Effector CD8-positive, alpha-beta T cell (primary cell): ENCODE measurements at places on chromosomes 7 and 10.

GRCh38 chr10:48690791-48691660, 6.4 kb downstream of the WDFY4 start:
- no peak for DNase-seq

GRCh38 chr10:48577158-48577557, 27.7 kb downstream of the ARHGAP22 start:
- DNase-seq: no peak

- no peak for DNase-seq
These were observed 44.2 kb upstream of the PRSS58 start for GRCh38 chr7:142301923-142302550.

- no peak for DNase-seq
These were observed 400.4 kb upstream of the POM121L12 start for GRCh38 chr7:52635021-52635420.

DNA sequence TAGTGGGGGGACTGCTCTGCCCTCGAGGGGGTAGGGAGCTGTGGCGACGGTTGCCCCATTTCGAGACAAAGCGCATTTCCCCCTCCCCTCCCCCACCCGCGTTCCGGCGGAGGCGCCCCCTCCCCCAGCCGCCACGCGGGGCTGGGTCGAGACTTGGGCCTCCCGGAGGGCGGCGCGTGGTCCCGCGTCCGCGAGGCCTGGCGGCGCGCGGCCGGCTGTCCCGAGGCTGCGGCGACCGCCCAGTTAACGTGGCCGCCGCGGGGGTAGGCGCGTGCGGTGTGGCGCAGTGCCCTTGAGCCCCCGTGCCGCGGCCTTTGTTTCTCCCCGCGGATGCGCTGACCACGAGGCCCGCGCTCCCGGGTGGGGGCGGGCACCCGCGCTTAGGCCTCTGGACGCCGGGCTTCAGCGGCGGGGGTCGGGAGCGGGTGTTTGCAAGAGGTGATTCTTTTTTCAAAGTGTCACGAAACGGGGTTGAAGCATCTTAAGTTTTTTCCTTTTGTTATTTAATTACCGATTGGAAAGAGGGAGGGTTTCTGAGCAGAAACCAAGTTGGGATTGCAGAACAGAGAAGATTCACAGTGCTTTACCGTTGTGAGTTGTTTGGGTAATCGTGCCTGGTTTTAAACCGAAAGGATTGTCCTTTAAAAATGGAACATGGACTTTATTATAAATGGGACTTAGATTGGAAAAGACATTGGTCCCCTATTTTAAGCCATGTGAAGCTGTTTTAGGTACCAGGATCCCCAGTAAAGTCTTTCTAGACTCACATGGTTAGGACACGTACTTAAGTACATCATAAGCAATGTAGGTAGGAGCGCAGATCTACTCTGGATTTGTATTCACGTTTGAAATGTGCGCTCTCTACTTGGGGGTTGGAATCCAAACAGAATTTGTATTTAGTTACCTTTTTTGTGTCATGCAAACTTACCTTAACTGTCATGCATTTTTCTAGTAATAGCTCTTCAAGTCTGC, 760 bp downstream of the CBX3 start:
- DNase-seq: peak; percentile 41

DNA sequence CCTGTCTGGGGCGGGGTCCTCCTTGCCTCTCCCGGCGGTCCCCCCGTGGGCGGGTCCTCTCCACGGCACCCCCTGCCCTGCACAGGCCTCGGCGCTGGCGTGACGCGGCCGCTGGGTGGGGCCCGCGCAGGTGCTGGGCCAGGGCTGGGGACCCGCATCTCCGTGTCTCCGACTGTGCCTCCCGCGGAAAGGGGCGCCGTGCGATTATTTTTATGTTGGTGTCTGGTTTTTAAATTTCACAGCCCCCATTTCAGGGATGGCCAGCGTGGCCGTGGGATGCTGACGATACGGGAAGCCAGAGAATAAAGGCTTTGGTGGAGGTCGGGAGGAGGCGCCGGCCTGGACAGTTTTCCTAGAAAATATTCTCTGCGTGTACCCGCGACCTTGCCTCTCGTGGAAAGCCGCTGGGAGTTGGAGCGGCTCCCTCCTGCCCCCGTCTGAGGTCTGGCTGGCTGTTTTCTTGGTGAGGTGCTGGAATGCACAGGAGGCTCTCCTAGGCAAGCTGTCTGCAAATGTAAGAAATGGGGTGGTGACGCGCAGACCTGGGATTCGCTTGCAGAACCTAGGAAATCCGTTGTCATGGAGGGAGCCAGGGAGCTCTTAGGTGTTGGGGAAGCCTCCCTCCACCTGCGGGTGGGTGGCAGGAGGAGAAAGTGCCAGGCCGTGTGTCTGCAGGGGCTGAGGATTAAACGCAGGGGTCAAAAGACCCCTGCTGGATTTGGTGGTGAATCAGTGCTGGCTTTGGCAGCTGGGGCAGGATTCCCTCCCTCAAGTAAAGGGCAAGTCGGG, 28.7 kb upstream of the JAKMIP3 start:
- no peak for DNase-seq

DNA sequence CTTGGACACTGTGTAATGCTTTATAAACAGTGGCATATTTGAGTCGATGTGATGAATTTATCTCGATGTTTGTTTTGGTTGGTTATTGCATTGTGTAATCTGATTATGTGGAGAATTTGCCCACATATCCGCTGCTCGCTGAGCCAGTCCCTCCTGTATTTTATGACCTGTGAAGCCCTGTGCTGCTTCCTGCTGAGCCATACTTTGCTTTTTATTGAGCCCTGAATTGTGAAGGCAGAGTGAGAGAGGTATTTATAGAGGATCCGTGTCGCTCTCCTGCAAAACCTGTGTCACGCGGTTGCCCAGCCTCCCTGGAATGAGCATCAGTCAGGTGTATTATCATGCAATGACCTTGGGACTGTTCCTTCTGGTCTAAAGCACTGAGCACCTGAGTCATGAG, 253.7 kb downstream of the ARHGAP21 start:
- DNase-seq: no peak

GRCh38 chr10:62261666-62262065, 7.0 kb downstream of the RTKN2 start:
- DNase-seq: no peak

DNA sequence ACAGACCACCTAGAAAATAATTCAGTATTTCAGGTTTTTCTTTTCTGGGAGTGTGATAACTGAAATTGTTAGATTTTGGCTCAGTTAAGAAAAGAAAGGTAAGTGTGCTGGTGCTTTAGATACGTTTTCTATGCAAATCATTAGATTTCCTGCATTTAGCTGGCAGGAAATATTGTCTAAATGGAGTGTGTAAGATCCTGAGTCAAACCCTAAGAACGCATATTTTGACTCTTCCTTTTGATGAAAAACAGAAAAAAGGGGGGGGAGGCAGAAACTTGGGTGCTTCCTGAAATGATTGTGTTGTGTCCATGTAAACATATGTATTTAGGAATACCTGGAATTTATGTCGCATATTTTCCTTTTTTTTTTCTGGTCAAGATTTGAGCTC, 1.2 kb downstream of the GRK5 start:
- no peak for DNase-seq

DNA sequence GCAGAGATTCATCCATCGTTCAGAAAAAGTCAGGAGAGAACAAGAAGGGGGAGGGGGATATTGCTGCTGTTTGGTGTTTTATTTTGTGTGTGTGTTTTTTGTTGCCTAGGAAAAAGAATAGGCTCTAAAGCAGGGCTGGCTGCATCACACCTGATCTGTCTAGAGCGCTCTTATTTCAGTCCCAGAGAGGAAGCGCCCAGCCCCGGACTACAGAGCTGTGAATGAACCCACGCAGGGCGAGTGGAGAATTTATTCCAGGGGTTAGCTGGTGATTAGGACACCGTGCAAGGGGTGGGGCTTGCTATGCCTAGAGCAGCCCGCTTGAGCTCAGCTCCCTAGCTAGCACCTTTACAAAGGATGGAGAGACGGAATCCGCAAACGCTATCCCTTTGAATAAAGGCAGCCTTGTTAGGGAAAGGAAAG, 621 bp upstream of the FAM13C start:
- DNase-seq: no peak

DNA sequence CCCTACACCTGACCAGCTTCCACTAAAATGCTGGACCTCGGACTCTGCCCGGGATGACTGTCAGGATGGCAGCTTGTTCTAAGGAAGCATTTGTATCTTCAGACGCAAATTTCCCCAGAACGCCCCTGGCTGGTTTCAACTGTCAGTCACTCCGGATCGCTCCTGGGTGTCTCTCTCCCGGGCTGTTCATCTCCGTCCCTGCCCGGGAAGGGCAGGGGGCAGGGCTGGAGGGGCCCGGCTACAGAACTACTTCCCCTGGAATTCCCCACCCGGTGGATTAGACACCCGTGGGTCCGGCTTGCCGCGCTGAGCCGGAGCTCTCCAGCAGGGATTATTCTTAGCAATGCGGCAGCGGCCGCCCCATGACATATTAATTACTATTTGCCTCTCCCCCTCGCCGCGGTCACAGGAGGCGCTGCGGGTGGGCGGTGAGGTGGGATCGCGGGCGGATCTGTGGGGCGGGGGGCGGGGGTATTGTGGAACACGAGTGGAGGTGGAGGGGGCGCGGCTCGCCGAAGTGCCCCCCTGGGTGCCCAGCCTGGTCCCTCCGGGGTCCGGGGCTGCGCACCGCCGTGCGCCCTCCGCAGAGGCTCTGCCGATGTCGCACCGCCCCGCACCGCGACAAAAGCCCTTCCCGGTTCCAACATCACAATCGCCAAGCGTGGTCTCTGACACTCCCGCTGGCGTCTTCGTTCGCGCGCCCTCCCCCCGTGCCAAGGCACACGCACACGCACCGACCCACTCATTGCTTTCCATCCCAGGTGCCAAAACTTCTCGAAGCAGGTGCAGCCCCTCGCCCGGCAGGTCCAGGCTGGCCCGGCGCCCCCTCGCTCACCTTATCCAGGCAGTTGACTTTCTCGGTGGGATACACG, 276.1 kb upstream of the NEBL start:
- no peak for DNase-seq

DNA sequence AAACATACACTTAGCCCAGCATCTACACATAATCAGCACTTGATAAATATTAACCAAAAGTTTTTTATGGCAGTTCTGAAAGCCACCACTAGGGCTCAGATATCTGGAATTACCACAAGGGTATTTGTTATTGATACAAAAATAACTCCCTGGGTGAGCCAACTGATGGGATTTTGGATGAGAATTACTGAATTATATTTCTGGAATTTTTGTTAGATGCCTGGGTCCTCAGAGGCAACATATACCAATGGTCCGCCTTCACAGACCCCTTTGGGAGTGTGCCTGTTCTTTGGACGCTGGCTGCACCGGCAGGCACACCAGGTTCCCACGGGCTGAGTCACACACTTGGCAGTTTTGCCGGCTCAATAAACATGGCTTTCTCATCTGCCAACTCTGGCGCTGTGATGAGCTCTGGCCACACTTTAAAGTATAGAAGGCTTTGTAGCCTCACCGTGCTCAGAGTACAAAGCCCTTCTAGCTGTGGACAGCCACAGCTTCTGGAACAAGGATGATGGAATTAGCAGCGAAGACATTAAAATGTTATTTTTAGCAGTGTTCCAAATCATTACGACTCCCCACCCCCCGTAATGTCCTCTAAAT, 24.5 kb upstream of the EEPD1 start:
- no peak for DNase-seq

DNA sequence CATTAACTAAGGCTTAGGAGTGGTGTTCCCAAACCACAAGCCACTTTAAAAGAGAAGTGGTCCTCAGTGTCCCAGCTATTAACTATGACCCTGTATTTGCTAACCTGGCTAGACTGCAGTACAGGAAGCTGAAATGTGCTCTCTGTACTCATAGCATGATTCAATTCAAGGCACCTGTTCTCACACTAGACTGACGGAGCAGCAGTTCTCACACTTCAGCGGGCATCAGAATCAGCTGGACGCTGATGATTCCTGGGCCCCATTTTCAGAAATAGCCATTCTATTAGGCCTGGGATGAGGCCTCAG, 24.5 kb upstream of the MSRB2 start:
- DNase-seq: no peak

DNA sequence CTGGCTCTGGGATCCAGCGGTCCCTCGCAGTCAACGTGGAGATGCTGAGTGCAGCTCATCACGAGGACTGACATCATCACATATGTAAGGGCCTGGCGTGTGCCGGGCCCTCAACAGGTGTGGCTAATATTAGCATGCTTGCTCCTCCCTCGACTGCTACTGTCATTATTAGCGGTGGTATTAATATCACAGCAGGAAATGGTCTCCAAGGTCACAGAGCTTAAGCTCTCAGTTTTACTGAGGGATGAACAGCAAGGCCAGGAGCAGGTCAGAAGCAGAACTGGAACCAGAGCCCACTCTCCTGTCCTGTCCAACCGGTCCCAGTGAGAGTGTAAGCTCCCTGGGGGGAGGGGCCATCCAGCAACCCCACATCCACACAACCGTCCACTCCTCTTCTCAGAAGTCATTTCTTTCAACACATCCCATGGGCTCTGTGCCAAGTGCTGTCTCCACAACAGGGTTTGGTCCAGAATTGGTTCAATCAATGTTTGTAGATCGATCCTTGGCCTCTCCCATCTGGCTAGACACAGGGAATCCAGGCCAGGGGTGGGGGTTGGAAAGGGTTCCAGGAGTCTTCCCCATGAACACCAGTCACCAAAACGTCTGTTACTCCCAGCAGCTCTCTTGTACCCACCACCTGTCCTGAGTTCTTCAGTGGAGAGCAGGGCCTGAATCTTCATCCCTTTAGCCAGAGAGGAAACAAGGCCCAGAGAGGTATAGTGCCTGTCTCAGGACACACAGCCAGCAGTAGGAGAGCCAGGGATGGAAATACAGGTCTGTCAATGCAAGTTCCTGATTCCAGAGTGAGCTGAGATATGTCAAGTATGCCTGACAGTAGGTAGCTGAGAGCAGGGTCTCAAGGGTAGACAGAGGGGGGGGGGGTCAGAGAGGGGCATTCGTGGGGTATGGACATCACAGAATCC, 45.3 kb upstream of the ZMIZ1 start:
- DNase-seq: no peak

GRCh38 chr7:154910977-154911376, 91.9 kb downstream of the PAXIP1 start:
- DNase-seq: no peak

DNA sequence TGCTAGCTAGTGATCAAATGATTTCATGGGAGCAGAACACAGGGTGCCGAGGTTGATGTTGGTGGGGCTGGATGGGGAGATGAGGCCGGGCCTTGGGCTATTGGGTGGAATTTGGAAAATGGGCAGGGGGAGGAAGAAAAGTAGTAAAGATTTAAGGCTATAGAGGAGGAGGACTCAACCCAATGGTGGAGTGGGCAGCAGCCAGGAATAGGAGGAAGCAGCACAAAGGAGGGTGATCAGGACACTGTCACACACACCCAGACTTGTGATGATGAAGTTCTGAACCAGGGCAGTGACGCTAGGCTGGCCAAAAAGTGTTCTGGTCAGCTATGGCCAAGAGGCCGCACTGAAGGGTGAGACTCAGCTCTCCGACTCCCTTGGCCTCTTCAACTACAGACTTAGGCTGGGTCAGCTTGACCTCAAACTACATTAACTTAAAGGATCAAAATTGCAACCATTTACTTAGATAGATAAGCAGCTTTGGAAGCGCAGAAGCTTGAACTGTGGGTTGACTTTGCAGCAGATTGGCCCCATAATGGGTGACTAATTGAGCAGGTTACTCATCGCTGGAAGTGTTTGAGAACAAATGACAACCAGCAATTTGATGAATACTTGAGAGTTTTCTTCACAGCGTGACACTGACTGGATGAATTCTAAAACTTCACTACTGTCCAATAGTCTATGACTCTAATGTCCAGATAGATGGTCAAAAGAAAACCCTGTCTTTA, 29.4 kb upstream of the GPR26 start:
- DNase-seq: no peak
